NCI-H1105 treated with DMSO at 0.1 percent for 48 hours (cell line): ENCODE measurements at places on chromosomes 1 and 21.
A peak's percentile ranks its signal among the peaks of the same experiment; 100 is the strongest.

GRCh38 chr1:229596925-229597699 is 28.8 kb downstream of the TAF5L start:
- DNase-seq: no peak

DNA sequence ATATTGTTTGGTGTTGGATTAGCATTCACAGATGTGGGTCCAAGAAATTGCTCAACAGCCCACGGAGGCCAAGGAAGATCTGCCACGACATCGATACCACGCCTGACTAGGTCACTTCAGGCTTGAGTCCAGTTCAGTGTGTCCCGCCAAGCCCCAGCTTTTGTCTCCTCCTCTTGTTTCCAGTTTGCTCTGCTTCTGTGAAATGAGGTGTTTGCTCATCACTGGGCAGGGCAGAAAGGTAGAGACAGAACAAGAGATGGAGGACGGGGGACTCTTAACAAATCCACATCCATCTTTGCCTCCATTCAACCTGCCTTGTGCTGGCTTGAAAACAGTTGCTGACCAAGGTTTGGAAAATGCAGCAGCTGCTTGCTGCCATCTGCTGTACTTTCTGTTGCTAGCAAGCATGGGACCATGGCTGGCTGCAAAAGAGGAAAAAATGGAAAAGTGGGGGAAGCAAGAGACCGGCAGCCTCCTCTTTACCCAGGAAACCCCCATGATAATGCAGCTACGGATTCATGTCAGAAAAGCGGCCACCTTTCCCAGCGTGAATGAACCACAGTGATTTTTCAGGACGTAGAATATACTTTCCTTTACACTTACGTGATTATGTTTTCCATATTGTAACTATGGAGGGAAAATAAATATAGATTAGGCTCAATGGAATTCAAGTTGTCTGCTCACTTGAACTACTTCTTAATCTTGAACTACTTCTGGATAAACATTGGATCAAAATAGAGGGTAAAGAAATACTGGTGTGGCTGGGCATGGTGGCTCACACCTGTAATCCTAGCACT is 80.2 kb upstream of the GREM2 start:
- DNase-seq: no peak

DNA sequence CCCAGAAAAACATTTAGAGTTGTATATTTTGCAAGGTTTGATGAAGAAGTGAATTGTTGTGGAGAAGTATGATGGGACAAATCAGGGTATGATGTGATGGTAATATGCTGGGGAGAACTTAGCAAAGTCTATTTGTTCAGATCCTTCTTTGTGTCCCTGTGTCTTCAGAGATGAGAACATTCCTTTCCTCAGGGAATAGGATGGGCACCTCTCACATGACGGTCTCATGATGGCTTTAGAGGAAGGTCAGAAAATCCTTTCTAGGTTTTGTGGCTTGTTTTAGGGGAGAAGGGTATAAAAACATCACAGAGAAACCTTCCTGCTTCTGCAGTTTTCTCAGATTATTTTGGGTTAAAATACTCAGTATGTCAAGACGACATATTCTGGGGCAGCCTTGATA is 171.3 kb upstream of the NRIP1 start:
- no peak for DNase-seq

DNA sequence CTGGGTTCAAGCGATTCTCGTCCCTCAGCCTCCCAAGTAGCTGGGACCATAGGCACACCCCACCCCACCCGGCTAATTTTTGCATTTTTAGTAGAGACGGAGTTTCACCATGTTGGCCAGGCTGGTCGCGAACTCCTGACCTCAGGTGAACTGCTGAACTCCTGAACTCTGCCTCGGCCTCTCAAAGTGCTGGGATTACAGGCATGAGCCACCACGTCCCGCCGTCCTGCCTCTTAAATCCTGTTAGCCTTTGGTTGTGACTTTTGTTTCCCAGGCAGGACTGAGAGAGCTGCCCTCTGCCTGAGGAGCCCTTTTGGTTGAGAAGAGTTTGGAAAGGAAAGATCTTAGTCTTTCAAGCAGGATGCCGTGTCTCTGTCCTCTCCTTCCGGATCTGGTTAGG is 59.3 kb upstream of the C1orf174 start:
- no peak for DNase-seq

GRCh38 chr1:64516301-64516700 is 46.4 kb downstream of the CACHD1 start:
- DNase-seq: no peak

- peak; percentile 80 for DNase-seq
Observed at GRCh38 chr1:110524311-110525248, 5.6 kb upstream of the KCNA10 start.

GRCh38 chr1:87495147-87495546 is 166.5 kb downstream of the LMO4 start:
- no peak for DNase-seq

GRCh38 chr1:227891223-227891954 is 56.3 kb downstream of the WNT9A start:
- no peak for DNase-seq

GRCh38 chr1:46681333-46682034 is 9.8 kb downstream of the TEX38 start:
- DNase-seq: no peak

- no peak for DNase-seq
Observed at GRCh38 chr1:89221341-89221740, 22.6 kb upstream of the GBP4 start.

DNA sequence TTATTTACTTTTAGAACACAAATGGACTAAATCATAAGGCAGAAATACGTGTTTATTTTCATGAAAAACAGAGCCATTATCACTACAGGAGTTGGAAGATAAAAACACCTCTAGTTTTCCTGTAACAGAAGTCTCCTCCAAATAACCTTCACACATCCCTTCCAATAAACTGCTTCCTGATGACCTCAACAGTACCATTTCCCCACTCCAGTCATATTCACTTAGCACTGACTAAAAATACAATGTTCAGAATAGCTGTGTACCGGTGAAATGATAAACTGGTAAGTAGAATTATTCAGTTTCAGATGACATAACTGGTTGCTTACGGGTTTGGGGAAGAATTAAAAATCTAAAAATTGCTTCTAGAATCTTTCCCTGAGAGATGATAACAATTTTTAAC is 137.9 kb downstream of the DENND1B start:
- no peak for DNase-seq
